ENCODE measurements at places on chromosomes 7 and 10.

DNA sequence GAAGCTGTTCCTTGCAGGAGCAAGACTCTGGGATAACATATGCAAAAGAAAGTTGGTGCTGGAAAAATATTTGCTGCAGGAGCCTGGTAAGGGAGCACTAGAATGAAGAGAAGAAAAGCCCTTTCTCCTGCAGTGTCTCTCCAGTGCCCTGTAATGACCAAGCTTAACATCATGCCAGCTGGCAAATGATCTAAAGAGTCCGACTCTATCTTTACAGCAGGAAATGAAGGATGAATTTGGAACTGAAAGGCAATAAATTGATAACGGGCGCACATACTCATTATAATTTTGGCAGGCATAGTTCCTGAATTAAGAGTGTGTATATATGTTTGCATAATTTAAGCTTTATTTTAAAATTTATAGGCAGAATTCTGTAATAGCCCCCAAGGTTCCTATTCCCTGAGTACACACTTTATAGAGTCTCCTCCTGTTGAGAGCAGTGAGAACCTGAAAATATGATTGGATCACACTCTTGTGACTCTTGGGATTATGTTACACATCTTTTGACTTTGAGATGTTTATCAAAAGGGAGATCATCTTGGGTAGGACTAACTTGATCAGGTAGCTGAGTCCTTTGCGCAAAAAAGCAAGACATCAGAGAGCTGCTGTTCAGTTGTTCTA, 299.0 kb upstream of the MBL2 start:
- H3K4me1 ChIP-seq: no peaks in the 10 kb centered on the region
- H3K27ac ChIP-seq: no peak overlapping the region
- DNase-seq: no peak
- no peaks in the 10 kb centered on the region for H3K27me3 ChIP-seq
- H3K4me3 ChIP-seq: no peak overlapping the region

- peaks cover 13% of the 10 kb centered on the region for H3K27me3 ChIP-seq
- H3K36me3 ChIP-seq: no peaks in the 10 kb centered on the region
- H3K4me3 ChIP-seq: no peak overlapping the region
- no peak overlapping the region for H3K27ac ChIP-seq
- peaks cover 14% of the 10 kb centered on the region for H3K4me1 ChIP-seq
Measured at GRCh38 chr10:63713191-63714144, 192.3 kb downstream of the REEP3 start.

- H3K27ac ChIP-seq: no peak overlapping the region
- H3K4me3 ChIP-seq: no peak overlapping the region
- no peaks in the 10 kb centered on the region for H3K4me1 ChIP-seq
- H3K27me3 ChIP-seq: no peaks in the 10 kb centered on the region
- no peaks in the 10 kb centered on the region for H3K36me3 ChIP-seq
Measured at GRCh38 chr7:85452674-85453073, 265.8 kb upstream of the SEMA3D start.

GRCh38 chr7:73519867-73520672, 2.0 kb downstream of the BAZ1B start:
- no peak for DNase-seq
- H3K4me3 ChIP-seq: peak overlapping the region; percentile 98
- H3K36me3 ChIP-seq: peaks cover 49% of the 10 kb centered on the region
- H3K4me1 ChIP-seq: peaks cover 45% of the 10 kb centered on the region
- no peaks in the 10 kb centered on the region for H3K27me3 ChIP-seq

DNA sequence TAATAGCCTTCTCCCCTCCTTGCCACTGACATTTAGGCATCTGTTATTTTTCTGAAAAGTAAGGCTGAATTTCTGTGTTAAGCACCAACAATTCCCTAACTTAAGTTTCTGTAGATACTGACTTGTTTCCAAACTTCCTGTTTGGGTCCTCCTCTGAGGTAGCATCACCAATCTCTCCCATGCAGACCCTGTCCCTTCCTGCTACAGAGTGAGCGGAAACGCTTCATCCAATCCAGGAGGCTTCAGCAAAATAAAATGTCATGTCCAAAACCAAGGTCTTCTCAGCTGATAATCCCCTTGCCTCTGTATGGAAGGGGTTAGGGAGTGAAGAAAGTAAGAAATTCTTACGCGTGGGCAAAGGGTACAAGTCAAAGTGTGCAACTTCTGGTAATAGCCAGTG, 29.9 kb downstream of the XPNPEP1 start:
- H3K36me3 ChIP-seq: peaks cover 40% of the 10 kb centered on the region
- H3K27me3 ChIP-seq: no peaks in the 10 kb centered on the region
- H3K27ac ChIP-seq: no peak overlapping the region

GRCh38 chr10:102404361-102405107, 9.0 kb downstream of the NFKB2 start:
- peaks cover 8% of the 10 kb centered on the region for H3K27me3 ChIP-seq
- H3K36me3 ChIP-seq: peaks cover 45% of the 10 kb centered on the region
- no peak for DNase-seq
- H3K4me1 ChIP-seq: peaks cover 14% of the 10 kb centered on the region

- H3K4me3 ChIP-seq: peak within 1 kb of the TSS; percentile 99
- peak within 1 kb of the TSS; percentile 93 for H3K27ac ChIP-seq
- H3K27me3 ChIP-seq: no peaks in the 10 kb centered on the region
- peaks cover 46% of the 10 kb centered on the region for H3K36me3 ChIP-seq
- peak; percentile 95 for DNase-seq
Measured at GRCh38 chr7:65373608-65374351, at the start of gene ZNF92. Gene ZNF92, plus strand, starts transcription at chr7:65373855. Its CDS starts 143 bp downstream, at chr7:65373998.

DNA sequence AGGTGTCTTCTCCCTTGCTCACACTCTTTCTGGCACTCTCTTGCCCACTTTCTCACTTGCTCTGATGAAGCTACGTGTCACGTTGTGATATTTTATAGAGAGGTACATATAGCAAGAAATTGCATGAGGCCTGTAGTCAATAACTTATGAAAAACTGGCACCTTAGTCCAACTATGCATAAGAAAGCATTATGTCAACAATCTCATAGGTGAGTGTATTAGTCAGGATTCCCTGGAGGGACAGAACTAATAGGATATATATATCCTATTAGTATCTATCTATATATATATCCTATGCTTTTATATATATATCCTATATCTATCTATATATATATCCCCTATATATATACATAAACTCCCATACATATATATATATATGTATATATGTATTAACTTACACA, 18.8 kb upstream of the MDFIC start:
- H3K27ac ChIP-seq: no peak overlapping the region
- no peaks in the 10 kb centered on the region for H3K36me3 ChIP-seq
- H3K4me1 ChIP-seq: no peaks in the 10 kb centered on the region
- no peak for DNase-seq
- H3K4me3 ChIP-seq: no peak overlapping the region

- peaks cover 13% of the 10 kb centered on the region for H3K4me1 ChIP-seq
- H3K36me3 ChIP-seq: no peaks in the 10 kb centered on the region
- H3K27ac ChIP-seq: no peak overlapping the region
- peaks cover 58% of the 10 kb centered on the region for H3K27me3 ChIP-seq
Measured at GRCh38 chr7:108004220-108005142, 1.5 kb upstream of the LAMB1 start.

- no peak for DNase-seq
- no peak overlapping the region for H3K27ac ChIP-seq
- no peak overlapping the region for H3K4me3 ChIP-seq
- H3K4me1 ChIP-seq: no peaks in the 10 kb centered on the region
Measured at GRCh38 chr7:131974671-131975070, 418.2 kb upstream of the PODXL start.

GRCh38 chr10:103691723-103692435, 163.5 kb downstream of the SH3PXD2A start:
- peak overlapping the region; percentile 66 for H3K4me3 ChIP-seq
- no peaks in the 10 kb centered on the region for H3K27me3 ChIP-seq
- H3K36me3 ChIP-seq: no peaks in the 10 kb centered on the region
- H3K27ac ChIP-seq: peak overlapping the region; percentile 8

DNA sequence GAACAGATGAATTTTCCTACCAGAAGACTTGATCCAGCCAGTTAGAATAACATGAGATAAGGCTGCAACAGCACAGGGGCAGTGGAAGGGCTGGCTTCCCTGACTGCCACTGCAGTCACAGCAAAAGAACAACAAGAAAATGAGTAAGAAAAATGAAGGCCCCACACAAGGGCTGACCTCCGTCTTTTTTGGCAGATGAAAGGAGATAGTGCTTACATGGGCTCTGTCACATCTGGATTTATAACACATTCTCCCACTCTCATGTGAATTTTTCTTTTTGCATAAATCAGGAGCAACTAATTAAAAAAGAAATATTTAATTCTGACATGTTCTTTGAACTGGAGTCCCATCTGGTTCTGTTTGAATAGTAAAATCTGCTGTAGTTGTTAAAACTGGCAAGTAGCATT, 99.6 kb downstream of the NRP1 start:
- H3K27me3 ChIP-seq: peaks cover 50% of the 10 kb centered on the region
- H3K4me3 ChIP-seq: no peak overlapping the region
- no peaks in the 10 kb centered on the region for H3K36me3 ChIP-seq
- H3K27ac ChIP-seq: no peak overlapping the region
- DNase-seq: no peak

- no peak for DNase-seq
- peak overlapping the region; percentile 89 for H3K4me3 ChIP-seq
Measured at GRCh38 chr10:112952282-112953173, 2.5 kb downstream of the TCF7L2 start.

- no peak overlapping the region for H3K4me3 ChIP-seq
- no peak for DNase-seq
- H3K4me1 ChIP-seq: peaks cover 30% of the 10 kb centered on the region
- H3K36me3 ChIP-seq: peaks cover 44% of the 10 kb centered on the region
- H3K27ac ChIP-seq: peak overlapping the region; percentile 50
Measured at GRCh38 chr10:73088304-73088703, 8.4 kb downstream of the P4HA1 start.

DNA sequence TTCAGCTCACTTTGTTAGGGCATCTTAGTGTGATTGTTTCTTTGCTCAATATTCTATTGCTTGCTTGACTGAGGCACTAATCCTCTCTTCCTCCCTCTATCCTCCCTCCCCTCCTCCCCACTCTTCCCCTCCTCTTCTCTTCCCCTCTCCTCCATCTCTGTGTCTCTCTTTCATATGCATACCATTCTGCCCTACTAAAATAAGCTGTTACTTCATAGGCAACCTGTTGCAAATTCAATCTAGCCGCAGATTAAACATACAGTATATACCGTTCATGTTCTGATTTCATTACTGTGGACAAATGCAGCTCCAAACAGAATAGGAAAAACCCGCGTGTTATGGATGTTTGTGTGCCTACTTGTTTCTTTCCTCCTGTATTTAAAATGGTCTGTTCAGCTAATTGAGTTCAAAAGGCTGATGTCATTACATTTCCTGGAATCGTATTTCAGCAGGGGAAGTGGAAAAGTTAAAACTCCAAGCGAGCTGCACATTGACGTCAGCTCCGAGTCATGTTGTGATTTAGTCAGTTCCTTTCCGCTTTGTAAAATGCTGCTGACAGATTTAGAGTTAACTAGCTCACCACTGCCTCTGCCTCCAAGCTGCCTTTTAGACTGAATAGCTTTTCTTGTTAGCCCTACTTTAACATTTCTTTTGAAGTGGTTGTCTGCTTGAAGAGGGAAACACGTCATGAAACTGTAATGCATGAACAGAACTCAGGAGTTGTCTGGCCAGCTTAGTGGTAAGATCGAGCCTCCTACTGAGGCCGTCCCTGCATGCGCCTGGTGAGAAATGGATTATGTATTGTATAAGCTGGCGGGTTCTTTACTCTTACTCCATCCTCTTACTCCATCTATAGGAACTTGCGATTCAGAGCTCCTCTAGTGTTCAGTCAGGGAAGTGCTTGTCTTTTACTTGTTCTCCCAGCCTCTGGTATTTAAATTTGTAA, 69.0 kb downstream of the CREM start:
- DNase-seq: peak; percentile 76
- peak overlapping the region; percentile 95 for H3K4me3 ChIP-seq
- no peaks in the 10 kb centered on the region for H3K27me3 ChIP-seq
- peak overlapping the region; percentile 99 for H3K27ac ChIP-seq
- peaks cover 35% of the 10 kb centered on the region for H3K36me3 ChIP-seq

- no peak for DNase-seq
- H3K27me3 ChIP-seq: no peaks in the 10 kb centered on the region
- peaks cover 38% of the 10 kb centered on the region for H3K4me1 ChIP-seq
- no peaks in the 10 kb centered on the region for H3K36me3 ChIP-seq
Measured at GRCh38 chr10:89032141-89032891, 41.7 kb downstream of the FAS start.
